Nephron progenitor cell (in vitro differentiated cells): ENCODE measurements at places on chromosomes 1 and 21.

- no peak for DNase-seq
Measured at GRCh38 chr1:145942405-145942804, 15.1 kb upstream of the RBM8A start.

GRCh38 chr1:198337886-198338285 is 181.1 kb downstream of the NEK7 start:
- no peak for DNase-seq

DNA sequence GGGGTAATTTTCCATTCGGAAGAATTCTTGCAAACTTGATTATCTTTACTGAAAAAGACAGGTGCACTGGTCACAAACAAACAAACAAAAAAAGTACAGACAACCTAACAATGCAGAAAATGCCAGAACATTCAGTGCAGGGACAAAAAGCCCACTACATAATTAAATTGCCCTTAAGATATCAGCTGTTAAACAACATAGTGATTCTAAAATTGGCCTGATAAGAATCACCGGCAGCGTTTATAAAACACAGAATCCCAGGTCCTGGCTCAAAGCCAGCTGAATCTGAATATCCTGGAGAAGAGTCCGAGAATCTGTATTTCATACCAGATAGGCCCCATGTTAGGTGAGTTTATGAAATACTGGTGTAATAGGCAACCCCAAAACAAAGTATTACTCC is 6.1 kb downstream of the PLPP3 start:
- no peak for DNase-seq

- no peak for DNase-seq
Measured at GRCh38 chr1:117815926-117816325, 113.5 kb downstream of the GDAP2 start.

GRCh38 chr21:32698286-32698685 is 29.5 kb downstream of the SYNJ1 start:
- no peak for DNase-seq
